ENCODE measurements at places on chromosomes 12 and 14.

- DNase-seq = no peak
Observed at GRCh38 chr12:30754383-30754749, 385 bp downstream of the CAPRIN2 start.

GRCh38 chr14:61927060-61927459 is 164.8 kb downstream of the SNAPC1 start:
- DNase-seq = no peak

DNA sequence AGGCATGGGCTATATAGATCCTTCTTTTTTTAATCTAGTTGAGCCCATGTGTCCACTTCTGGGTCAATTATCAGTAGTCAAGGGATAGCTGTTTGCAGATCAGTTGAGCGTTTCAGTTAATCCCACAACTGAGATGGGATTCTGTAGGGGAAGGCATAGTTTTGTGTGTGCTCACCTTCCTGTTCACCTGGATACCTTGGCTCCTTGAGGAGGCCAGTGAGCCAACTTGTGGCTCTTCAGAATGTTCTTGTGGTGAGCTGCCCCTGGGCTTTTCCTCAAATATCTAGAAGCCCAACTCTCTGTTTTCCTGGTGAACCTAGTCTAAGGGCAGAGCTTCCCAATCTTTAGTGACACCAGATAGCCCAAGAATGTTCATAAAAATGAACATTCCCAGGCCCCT is 302.9 kb upstream of the TBX3 start:
- no peak for DNase-seq

- no peak for DNase-seq
Observed at GRCh38 chr12:32124637-32125036, 18.0 kb downstream of the BICD1 start.

DNA sequence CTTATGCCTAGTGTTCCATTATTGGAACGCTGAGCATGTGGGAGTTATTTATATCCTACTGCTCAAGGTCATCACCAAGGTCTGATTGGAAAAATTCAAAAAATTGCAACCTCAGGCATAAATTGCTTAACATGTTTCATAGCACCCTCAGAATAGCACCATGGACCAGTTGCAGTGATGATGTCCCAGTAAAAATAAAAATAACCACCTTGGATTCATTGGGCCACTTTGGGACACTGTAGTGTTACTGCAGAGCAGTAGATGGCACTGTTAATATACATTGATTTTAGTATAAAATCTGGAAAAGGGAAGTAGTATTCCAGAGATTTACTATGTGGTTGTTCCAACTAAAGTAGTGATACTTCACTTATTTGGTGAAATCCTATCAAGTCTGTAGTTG is 31.0 kb upstream of the PTCSC3 start:
- DNase-seq = no peak
